ENCODE measurements at places on chromosomes 7 and 10.
A peak's percentile ranks its signal among the peaks of the same experiment; 100 is the strongest.

DNA sequence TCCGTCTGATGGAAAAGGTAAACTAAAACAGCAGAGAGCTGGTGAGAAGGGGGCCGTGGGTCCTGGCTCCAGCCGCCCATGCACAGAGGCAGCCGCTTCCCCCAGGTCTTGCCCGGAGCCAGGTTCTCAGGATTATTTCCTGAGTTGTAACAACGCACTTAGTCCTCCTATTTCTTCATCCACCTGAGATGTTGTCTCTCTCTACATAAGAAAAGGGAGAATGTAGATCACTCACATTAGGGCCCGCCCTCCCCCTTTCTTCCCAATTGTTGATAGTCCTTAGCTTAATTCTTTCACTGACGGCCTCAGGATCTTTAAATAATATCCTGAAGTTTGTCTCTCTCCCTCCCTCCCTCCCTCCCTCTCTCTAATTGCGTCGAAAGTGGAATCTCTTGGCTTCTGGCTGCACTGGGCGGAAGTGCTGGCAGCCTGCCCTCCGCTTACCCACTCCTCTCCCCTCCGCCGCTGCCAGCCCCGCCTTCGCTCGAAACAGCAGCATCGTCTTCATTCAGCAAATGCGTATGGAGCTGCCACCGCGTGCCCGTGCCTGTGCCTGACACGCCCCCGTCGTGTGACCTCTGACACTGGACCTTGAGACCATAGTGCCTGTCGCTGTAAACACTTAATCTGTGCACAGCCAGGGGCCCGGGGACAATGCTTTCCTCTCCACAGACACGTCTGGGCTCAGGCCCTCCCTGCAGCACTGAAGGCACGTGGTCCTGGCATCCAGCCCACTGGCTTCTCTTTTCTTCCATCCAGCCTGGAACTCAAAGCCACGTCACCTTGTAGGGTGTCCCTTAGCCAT lies 174.5 kb upstream of the PPP2R2D start:
- DNase-seq = no peak

DNA sequence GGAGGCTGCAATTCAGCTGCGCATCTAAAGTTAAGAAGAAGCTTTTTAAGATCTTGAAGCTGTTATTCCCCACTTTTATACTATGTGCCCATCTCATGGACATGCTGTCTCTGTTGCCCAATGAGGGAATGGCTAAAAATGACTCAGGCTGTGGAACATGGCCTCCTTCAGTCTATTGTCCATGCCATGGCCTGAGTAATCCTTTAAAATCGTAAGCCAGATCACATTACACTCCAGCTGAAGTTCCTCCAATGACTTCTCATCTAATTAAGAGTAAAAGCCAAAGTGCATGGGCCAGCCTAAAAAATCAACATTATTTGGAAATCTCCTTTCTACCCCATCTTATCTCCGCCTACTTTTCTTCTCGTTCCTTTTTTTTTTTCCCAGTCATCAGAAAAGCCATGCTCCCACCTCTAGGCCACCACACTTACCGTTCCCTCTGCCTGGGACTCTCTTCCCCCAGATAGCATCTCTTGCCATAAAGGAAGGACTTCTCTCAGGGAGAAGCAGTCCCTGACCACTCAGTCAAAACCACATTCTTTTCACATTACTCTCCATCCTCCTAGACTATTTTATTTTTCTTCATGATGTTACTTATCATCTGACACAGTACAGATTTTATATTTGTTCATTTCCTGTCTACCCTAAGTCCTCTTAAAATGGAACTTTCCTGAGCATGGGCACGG lies 337.4 kb downstream of the PRPF18 start:
- no peak for DNase-seq

- no peak for DNase-seq
These were observed 1085.1 kb downstream of the SORCS3 start for GRCh38 chr10:105726149-105726548.

DNA sequence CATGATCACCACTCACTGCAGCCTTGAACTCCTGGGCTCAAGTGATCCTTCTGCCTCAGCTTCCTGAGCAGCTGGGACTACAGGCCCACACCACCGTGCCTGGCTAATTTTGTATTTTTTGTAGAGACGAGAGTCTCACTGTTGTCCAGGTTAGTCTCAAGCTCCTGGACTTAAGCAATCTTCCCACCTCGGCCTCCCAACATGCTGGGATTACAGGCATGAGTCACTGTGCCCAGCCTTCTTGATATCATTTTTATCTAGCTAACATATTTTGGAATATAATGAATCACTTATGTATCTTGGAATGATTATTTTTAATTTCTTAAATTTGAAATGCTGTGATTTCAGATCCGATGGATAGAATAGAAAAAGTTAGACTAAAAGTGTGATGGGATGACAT lies 18.4 kb downstream of the ARL4A start:
- DNase-seq = no peak

- DNase-seq = no peak
These were observed 60.5 kb downstream of the LAMB4 start for GRCh38 chr7:108069646-108070045.

GRCh38 chr7:17150018-17150417 lies 148.4 kb upstream of the AHR start:
- DNase-seq = no peak

- peak; percentile 11 for DNase-seq
These were observed 1.8 kb downstream of the PRKCQ start for GRCh38 chr10:6578251-6578771.

GRCh38 chr10:47266602-47267001 lies 33.4 kb upstream of the GDF10 start:
- DNase-seq = no peak

DNA sequence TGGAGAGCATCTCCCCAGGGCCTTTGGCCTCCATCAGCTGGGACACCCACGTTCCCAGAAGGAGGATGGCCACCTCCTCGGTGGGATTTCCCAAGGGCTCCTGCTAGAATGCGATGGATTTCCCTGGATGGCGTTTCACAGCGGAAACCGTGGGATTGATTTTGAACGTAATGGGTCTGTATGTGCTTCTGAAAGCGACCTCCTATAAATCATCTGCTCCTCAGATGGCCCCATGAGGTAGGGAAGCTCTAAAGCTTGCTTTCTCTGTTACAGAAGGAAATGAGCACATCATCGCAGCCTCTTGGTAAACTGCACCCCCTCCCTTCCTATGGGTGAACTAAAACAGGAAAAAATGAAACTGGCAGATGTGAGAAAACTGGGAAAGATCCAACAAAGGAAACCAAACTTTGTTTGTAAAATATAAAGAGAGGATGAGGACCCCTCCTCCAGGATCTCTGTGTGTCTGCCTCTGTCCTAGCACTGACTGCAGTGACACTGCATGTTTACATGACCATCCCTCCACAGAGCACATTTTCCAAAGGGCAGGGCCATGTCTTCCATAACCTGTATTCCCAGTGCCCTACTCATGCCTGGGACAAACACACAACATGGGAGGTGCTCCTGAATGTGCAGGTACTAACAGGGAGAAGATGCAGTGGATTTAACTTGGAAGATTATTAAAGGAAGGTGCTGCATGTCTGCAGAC lies 57.6 kb downstream of the LYZL1 start:
- no peak for DNase-seq

GRCh38 chr7:33039257-33039902 lies 23.2 kb downstream of the NT5C3A start:
- no peak for DNase-seq

DNA sequence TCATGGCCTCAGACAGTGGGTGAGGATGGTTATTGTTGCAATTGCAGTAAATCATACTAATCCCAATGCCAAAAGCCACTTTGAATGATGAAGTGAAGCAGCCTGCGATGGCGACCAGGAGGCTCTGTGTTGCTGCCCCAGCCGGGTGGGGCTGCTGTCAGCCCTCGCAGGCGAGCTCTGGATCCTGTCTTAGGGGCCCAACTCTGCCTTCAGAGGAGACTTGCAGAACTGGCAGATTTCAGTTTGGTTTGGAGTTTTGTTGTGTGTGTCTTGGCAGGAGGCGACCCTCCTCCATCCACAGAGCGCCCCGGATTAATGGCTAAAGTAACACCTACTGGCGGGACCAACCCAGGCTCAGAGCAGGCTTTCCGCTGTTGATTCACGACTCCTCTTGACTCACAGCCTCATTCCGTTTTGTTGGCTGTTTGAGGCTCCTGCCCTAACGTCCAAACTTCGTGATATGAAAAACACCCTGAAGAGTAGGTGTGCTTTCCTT lies 67.9 kb upstream of the BMPER start:
- no peak for DNase-seq

DNA sequence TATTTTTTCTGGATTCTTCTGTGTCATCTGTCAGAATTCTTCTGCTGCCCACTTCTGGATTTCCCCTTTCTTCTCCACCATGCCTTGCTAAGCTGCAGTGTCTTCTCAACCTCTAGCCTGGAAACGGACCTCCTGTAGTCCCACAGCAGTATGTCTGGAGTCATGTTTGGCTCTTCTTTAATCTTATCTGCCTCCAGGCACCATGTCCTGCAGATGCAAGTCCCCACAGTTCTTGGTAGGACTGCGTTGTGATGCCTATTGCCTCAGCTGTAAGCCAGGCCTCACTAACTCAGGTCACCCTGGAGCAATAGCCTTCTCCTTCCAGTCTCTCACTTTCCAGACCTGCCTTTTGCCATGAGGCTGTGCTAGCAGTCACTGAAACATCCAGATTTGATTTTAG lies 268.3 kb downstream of the POM121L12 start:
- DNase-seq = no peak

- DNase-seq = no peak
These were observed 659.5 kb upstream of the NRP1 start for GRCh38 chr10:33993917-33994316.

DNA sequence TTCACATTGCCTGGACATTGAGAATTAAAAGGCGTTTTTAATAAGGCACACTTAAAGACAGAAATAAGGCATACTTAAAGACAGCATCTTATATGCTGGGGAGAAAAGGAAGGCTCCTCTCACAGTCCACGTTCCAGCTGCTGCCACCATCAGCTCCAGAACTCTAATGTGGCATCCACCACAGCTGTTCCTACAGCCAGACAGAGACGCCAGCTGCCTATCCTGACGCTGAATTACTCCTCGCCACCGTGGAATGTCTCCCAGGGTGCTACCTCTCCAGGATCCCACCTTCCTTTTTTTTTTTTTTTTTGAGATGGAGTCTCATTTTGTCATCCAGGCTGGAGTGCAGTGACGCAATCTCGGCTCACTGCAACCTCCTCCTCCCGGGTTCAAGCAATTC lies 30.8 kb downstream of the SLC37A3 start:
- DNase-seq = no peak

GRCh38 chr7:27689591-27690164 lies 27.0 kb upstream of the HIBADH start:
- peak; percentile 9 for DNase-seq

GRCh38 chr10:76882245-76882644 lies 755.4 kb downstream of the KCNMA1 start:
- peak; percentile 13 for DNase-seq

- DNase-seq = no peak
These were observed 6.4 kb downstream of the LFNG start for GRCh38 chr7:2525658-2526630.

DNA sequence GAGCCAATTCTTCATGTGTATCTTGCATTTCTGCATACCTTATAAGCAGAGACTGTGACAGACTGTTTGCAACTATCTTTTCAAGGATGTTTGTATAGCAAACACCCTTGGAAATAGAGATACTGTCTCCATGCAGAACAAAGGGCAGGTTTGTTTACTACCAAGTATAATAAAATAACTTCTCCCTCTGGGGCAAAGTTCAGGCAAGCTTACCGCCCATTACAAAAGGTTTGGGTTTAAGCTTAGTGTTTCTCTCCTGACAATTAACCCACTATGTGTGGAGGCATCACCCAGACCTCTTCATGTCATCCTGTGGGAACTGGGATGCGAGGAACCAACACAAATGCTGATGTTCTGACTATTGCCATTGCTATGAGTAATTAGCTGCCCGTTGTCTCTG lies 479.1 kb upstream of the ZMIZ1 start:
- no peak for DNase-seq

GRCh38 chr7:137753067-137753466 lies 93.7 kb downstream of the DGKI start:
- DNase-seq = no peak

DNA sequence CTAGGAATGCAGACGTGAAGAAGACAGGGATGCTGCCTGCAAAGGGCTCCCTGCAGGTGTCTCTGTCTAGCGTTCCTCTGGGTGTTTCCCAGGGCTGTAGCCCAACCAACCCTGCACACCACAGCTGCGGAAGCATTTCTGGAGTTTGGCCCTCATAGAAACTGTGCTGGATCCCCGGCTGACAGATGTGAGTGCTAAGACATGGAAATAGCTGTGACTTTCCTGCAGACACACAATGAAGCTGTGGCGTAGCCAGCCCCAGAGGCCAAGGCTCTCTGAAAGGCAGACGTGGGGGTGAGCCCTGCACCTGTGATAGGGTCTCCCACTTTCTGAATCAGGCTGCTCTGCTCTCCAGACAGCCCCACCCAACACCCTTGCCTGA lies 44.8 kb downstream of the ADCYAP1R1 start:
- no peak for DNase-seq

DNA sequence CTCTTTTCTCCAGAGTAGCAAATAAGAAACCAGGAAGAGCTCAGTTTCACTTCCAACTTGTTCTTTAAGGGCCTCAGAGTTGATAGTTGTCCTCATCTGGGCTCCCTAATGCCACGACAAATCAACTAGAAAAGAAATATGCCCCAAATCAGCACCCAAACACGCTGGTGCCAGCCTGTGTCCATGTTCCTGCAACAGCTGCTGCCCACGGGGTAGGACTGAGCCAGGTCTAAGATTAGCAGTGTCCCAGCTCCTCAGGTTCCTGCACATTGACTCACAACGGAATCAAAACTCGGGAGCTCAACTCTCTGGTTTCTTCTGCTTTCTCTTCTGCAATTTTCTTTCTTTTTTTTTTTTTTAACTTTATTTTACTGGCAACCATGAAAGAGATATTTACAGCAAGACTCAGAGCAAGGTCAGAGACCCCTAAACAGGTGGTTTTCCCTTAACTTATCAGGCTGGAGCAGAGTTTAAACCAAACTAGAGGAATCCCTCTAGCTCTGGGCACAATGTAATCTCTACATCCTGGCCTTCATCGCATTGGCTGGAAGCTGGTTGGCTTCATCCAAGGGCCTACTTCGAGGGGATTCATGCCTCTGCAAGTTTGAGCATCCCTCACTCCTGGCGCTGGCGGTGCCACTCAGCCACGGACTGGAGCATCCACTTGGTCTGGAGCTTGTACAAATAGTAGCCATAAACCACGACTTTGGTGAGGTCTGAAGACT lies 126.1 kb downstream of the PFKFB3 start:
- no peak for DNase-seq

- DNase-seq = no peak
These were observed 124.7 kb downstream of the CFAP58 start for GRCh38 chr10:104478380-104478779.

Measured in CD4-positive, alpha-beta T cell treated with Interleukin-1 beta for 1 hour (primary cell).